ENCODE measurements at places on chromosomes 3 and 15.

- DNase-seq, result no peak
These were observed 52.9 kb upstream of the TBL1XR1 start for GRCh38 chr3:177250151-177250550.

DNA sequence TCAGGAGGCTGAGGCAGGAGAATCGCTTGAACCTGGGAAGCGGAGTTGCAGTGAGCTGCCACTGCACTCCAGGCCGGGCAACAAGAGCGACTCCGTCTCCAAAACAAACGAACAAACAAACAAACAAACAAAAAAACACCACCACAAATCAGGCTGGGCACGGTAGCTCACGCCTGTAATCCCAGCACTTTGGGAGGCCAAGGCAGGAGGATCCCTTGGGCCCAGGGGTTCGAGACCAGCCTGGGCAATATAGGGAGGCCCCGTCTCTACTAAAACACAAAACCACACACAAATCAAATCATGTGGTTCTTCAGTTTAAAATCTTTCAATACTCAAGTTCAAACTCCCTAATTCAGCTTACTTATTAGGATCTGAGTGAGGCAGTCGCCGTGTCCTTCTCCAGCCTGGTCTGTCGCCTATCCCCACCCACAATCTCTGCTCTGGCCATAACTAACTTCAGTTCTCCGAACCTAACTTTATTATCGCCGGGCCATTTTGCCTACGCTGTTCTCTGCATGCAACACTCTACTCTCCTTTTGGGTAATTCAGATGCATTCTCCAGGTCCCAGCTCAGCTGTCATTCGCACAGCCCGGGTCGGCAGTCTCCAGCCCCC is 660 bp upstream of the RTF1 start:
- DNase-seq, result no peak

DNA sequence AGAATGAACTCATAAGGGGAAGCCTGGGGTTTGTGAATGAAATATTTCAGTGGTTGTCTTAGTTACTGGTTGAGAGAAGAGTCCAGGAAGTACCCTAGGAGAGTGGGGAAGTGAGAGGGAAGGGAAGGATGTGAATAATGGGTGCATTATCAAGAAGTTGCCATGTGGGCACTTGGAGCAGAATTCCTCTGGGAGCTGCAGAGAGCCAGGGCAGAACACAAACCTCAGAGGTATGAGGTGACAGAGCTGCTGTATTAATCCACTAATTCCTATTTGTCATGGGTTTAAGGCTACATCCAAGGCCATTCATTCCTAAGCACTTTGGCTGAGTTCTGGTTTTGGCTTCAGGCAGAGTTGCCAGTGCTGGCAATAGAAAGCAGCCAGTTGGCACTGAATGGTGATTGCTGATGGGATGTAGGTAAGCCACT is 29.0 kb downstream of the NDUFB4 start:
- no peak for DNase-seq

GRCh38 chr3:117261983-117262421 is 552.4 kb downstream of the TUSC7 start:
- no peak for DNase-seq

- no peak for DNase-seq
These were observed 89.7 kb downstream of the KBTBD8 start for GRCh38 chr3:67087788-67088187.

DNA sequence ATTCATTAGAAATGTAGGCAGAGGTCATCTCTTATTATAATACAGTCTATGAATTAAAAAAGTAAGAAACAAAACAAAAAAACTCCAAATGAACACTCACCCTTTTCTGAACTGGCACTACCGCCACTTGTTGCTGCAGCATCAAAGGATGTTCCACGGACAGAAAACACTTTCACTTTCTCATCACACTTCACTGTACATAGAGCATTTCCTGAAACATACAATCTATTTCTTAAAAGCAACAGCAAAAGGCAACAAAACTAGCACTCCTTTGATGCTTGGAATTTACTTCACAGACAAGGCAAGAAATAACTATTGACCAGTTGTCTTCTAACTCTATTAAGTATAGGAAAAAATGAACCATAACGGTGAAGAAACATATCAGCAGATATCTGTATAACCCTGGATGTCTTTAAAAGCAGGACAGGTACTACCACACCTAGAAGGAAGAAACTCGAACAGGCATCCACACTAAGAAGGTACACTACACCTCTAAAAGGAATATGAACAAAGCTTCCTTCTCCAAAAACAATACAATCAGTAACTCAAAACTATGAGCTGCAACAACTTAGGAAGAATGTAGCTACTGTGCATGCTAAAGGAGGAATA is 24.9 kb downstream of the ETFA start:
- DNase-seq, result no peak

GRCh38 chr3:71235846-71236245 is 347.7 kb downstream of the FOXP1 start:
- DNase-seq, result no peak

GRCh38 chr3:11164607-11165006 is 10.3 kb downstream of the HRH1 start:
- DNase-seq, result no peak

GRCh38 chr3:71489315-71489761 is 94.2 kb downstream of the FOXP1 start:
- DNase-seq, result no peak

GRCh38 chr3:62592408-62592807 is 219.1 kb upstream of the FEZF2 start:
- DNase-seq, result no peak

DNA sequence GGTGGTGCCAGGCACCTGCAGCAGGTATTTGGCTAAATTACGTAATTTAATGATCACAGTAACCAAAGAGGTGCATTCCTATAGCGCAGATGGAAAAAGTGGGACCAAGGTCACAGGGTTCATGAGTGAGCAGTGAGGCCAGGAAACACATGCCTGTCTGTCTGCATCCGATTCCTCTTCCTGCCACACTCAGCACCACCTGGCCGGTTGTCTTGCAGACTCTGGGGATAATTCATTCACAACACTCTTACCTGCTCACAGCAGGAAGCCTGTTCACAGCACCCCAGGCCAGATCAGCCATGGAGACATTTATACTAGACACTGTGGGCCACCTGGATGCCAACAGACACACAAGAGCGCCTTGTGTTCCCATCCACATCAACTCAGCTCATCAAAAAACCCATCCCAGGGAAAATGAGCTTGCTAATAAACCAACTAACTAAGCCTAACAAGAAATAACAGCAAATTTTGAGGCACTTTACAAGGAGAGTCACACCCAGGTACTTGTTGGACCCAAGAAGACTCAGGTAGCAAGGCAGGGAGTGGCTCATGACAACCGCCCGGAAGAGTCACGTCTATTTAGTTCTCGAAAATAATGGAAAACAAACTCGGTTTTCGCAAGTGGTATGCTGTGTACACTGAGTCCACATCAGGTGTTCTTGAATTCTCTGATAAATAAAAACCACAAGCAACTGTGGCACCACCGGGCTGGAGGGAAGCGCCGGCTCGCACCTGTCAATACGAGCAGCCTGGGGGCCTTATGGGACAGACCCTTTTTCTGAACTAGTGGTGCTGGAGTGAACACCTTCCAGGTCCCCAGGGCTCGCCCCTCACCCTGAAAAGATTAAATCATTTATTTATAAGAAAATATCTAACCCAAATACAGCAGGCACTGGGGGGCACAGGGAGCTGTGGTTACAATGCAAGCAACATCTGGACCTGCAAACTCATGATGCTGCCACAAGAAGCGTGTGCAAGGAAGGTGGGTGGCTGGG is 40.5 kb downstream of the FAM174B start:
- no peak for DNase-seq

DNA sequence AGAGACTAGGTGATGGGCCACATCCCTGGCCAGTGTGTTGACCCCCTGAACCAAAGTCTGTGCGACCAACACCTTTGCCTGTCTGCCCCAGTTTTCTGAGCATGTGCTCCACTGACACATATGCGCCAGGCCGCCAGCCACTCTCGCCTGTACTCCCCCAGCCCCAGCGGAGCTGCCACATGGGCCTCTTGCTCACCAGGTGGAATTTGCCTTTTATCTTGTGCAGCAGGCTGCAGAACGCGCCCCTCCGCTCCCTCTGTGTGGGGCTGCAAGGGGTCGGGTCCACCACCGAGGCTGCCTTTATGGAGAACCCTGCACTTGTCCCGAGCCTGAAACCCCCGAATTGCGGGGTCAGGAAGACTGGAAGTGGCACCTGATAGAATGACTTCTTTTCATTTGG is 405.7 kb upstream of the NPAP1 start:
- DNase-seq, result no peak

DNA sequence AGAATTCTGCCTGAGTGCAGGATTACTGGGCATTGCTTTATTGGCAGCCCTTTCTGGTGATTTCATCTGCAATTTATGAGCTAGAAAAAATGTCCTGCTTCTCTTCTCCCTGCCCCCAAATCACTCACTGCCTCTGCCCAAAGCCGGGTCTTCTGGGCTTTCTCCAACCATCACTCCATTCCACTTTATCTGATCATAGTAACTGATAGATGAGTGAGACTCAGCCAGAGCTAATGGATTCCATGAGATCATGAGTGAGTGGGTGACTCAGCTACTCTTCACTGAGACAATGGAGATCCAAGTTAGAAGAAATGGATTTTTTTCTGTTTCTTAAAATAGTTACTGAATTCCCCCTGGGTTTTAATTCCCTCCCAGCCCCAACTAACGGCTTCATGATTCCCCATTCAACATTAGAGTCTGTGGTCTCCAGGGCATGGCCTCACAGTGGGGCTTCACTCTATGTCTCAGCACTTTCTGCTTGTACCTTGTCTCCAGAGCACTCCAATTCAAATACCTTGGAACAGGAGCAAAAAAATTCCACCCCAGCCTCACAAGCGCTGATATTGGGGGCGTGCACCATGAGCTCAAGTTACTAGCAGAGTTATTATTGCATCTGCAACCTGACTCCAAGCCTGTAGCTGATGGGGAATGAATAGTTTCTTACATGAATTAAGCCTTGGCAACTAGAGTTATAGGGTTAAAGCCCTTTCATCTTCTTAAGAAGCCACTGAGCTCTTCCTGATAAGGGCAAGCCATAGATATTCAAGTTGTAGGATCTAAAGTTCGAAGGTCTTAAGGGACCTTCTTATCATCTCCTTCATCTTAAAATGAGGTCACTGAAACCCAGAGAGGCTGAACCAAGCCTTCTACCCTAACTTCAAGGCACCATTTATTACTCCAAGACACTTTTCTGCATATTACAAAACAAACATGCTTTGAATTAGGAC is 85.9 kb downstream of the AGBL1 start:
- DNase-seq, result no peak

- no peak for DNase-seq
These were observed 12.9 kb downstream of the SCAMP5 start for GRCh38 chr15:75008221-75008625.

DNA sequence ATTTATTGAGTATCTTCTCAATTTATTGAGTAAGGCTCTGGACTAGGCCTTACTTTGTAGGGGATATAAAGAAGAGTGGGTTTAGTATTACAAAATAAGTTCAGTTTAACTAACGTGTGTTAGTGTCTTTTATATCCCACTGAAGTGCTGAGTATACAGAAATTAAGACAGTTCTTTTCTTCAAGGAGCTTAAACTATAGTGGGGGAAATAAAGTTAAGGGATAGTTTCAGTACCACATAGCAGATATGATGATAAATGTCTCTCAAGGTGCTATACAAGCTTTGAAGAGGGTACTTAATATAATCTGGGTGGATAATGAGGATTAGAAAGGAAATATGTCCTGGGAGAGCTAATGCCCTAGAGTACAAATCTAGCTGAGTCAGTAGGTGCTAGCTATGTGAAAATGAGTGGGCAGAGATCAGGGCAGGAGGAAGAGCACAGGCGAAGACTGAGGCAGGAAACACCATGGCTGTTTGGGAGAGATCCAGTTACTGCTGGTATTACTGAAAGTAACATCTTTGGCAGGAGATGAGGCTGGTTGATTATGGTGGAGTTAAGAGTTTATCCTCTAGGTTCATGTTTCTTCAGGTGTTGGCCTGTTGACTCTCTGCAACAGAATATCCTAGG is 46.0 kb downstream of the TEX9 start:
- no peak for DNase-seq

GRCh38 chr3:190455828-190456227 is 6.1 kb upstream of the TMEM207 start:
- DNase-seq, result no peak

DNA sequence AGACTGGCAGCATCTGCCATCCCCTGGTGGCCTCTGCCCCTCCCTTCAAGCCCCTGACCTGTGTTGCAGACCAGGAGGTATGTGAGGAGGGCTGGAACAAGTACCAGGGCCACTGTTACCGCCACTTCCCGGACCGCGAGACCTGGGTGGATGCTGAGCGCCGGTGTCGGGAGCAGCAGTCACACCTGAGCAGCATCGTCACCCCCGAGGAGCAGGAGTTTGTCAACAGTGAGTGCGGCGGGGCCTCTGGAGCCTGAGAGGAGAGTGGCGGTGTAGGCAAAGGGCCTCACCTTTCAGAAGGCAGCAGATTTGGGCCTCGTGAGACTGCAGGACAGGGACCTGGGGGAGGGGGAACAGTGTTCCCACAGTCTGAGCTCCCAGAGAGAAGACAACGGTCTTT is 24.0 kb downstream of the HAPLN3 start:
- DNase-seq, result no peak

DNA sequence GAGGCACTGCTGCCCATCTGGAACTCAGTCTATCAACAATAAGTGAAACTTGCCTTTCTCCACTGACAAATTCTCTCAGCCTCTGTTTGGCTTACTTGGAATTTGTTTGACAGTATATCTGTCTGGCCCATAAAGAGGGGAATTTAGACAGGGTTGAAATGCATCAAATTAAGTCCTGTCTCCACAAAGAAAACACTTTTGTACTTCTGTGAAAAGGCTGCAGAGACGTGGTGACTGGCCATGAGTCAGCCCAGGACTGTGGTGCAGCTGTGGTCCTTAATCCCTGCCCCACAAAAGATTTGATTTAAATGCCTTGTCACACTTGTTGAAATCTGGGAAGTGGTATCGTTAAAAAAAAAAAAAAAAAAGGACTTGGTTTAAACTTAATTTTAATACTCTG is 47.5 kb downstream of the RYR3 start:
- DNase-seq, result no peak

DNA sequence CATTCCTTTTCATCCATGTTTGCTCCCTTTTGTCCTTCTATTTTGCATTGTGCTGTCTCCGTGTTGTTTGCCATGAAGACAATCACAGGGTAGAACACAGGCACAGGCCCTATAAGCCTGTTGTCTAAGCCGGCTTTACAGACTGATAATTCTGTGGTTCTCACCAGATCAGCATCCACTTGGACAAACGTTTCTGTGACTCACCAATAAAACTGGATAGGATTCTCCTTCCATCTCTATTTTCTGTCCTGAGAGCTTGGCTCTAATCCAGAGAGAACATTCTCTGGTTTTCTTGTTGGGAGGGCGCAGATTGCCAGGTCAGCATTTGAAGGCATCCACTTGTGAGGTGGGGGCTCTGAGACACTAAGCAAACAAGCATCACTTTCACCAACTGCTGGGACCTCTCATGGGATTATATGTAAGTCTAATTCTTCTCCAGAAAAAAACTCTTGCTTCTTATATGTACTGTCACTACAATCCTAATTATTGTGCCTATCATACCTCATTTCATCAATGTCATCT is 101.6 kb downstream of the ERC2 start:
- DNase-seq, result no peak

DNA sequence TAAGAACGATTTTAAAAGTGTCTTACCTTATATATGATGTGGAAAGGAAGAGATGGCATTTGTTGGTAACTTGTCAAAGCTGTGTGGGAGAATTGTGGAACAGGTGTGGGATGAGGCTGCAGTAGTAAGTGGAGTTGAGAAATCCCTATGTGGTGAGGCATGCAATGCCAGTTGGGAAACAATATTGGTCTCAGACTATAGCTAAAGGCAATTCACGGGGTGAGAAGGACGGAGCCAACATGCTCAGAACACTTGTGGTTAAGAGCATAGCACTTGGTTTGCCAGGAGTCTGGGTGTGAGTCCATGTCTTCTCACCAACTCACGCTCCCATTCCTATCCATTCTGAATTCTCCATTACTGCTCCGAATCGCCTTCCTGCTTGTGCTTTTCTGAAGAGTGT is 615.6 kb upstream of the ADAMTS9 start:
- DNase-seq, result no peak
